ENCODE measurements at places on chromosomes 11 and 22.

DNA sequence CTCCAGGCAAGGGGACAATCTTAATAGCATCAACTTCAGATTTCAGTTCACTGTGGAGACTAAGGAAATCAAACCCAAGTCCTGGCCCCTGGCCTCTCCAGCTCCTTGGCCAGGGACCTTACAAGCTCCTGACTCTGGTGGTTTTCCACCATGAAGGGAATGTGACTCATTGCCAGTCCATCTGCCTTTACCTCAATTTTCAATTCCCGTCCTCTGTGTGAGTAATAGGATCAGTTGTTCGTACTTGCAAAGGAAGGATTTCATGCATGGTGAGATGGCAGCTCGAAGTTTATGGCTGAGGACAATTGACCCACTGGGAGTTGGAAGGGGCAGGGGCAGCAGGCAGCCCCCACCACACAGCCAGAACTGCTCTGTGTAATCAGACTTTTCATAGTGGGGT is 42.5 kb downstream of the INSC start:
- DNase-seq, result no peak

DNA sequence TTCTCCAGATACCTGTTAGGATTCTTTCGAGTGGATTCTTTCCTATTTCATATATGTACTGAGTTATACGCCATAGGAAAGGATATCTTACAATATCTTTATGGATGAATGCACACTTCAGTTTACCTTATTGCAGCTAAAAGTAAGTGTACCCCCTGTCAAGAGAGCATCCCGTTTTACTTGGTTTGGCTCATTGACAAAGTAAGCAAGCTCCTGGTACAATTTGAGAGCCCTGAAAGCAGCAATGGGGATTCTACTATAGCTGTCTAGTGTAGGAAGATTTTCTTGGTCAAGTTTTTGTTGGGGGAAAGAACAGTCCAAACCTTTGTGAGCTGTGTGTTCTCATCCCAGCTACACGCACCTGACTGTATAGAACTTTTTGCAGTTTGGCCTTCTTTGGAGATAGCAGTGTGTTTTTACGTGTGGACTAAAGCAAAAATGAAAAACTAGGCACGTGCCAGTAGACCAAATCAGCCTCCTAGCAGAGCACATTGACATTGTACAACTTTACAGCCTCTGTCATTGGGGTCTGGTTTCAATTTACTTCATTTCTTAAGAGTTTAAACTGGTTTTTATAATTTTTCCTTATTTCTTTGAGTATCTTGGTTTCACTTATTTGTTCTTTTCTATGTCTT is 44.0 kb downstream of the PPP6R3 start:
- no peak for DNase-seq

- DNase-seq, result no peak
Measured at GRCh38 chr11:20357150-20357549, 6.4 kb upstream of the HTATIP2 start.

DNA sequence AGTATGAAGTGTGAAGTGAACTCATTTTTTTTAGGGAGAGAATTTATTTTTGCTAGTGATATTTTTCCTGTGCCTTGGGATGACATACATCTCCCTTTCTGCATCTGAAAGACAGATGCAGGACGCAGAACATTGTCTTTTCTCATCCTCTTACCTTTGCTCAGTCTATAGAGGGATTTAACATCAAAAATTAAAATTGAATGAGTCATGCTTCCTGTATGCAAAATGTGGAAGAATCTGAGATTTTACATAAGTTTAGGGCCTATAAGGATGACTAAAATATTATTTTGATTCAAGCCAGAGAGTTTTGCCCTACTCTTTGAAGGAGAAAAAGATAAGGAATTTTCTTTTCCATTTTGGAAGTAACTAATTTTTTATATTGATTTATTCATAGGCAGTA is 27.3 kb downstream of the XRCC6 start:
- DNase-seq, result no peak

DNA sequence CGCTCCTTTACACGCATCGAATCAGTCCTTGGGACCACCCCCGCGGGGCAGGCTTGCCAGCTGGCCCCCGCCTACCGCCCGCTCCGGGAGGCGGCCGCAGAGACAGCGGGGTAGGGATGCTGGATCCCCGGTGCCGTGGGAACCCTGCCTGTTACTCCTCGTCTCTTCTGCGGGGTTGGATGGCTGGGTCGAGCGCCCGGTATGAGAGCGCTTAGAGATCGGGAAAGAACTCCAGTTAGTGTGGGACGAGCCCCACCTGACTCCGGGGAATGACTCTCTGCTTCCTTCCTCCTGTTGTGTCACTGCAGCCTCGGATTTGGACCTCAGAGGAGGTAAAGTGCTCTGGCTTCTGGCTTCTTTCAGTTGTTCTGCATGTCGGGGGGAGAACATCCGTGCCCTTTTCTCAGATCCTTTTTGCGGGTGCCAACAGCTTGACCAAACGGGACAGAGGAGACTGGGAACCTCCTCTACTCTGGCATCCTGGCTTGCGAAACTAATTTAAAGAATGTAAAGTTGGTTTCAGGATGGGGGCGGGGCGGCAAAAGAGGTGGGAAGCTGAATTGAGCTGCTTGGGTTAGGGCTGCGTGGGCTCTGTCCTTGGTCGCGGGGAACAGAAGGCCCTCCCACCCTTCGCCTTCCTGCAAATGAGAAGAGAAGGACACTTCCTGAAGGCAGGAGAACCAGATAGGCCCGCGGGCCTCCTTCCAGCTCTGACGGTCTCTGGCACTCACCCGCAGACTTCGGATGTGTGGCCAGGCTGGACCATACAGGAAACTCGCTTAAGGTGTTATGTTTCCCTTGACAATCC is 938 bp downstream of the LAYN start:
- no peak for DNase-seq

GRCh38 chr11:111696556-111696955 is 69.6 kb downstream of the PPP2R1B start:
- DNase-seq, result no peak

GRCh38 chr22:30217698-30218560 is 28.6 kb downstream of the LIF start:
- no peak for DNase-seq

- DNase-seq, result no peak
Measured at GRCh38 chr11:65911682-65912568, 6.9 kb downstream of the C11orf68 start.

DNA sequence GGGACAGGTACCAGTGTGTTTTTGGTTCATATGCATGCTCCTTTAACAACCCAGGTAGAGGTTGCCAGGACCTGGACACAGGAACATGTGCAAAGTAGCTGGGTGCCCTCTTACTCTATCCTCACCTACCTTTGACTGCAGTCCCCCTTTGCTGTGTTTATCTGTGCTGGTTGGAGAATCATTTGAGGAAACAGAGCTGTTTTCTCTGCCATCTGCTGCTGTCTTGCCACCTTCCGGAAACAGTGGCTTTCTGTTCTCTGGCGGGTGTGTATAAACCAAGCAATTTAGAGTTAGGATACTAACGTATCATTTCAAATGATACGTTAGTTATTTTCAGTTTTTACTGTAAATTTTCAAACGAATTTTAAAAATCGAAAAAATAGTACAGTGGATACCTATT is 171.9 kb upstream of the TTC12 start:
- DNase-seq, result no peak

DNA sequence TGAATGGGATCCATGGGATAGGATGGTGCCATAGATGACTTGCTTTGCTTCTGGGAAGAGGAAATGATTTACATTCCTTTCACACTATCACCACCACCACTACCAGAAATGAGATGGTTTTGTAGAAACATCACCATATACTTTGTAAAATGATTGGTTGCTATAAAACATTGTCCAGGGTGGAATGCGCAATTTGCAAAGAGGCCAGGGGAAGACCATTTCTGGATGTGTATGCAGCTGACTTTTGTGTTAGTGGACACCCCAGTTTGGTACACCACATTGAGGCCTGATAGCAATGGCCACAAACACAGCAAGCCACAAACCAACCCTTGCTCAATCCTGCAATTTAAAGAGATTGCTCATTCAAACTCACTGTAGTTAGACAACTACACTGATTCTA is 56.7 kb upstream of the RCN1 start:
- DNase-seq, result no peak

- DNase-seq, result no peak
Measured at GRCh38 chr11:57641011-57641807, 8.5 kb downstream of the YPEL4 start.

- DNase-seq, result no peak
Measured at GRCh38 chr22:28935140-28935539, 51.8 kb downstream of the ZNRF3 start.

DNA sequence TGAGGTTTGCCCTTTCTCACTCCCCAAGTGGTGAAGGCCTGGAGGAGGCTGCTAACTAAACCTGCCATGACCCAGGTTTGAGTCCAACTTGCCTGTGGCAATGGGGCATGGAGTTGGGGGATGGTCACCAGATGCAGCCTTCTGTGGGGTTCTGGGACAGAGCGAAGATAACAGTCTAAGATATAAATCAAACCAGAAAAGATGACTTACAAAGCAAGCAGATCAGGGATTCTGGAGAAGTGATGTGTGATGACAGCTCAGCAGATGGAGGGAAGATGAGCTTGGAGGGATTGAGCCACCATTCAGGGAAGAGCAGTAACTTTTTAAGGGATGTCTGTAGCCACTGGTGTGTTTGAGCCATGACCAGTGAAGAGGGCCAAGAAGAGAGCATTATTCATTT is 63.6 kb downstream of the MTNR1B start:
- DNase-seq, result no peak

- DNase-seq, result no peak
Measured at GRCh38 chr11:35752115-35752514, 89.5 kb downstream of the TRIM44 start.

GRCh38 chr11:69233744-69234570 is 60.0 kb upstream of the MYEOV start:
- no peak for DNase-seq

GRCh38 chr22:27207907-27208306 is 550.5 kb downstream of the MIAT start:
- no peak for DNase-seq

All from stimulated activated CD4-positive, alpha-beta T cell treated with anti-CD3 and anti-CD28 coated beads, Interleukin-4, amount 100 ng/mL, for 48 hours (primary cell).